Foreskin keratinocyte (primary cell): ENCODE measurements at places on chromosomes 16 and 17. TPM values are rescaled to one million over a fixed set of nuclear protein-coding genes. Genes with fewer than 3 reads are reported as not detected.

MYH10 gene
- total RNA-seq: 51.2 and 57.9 TPM in 2 replicates

NXPH3 gene
- 1.1 and 2.0 TPM in 2 replicates for total RNA-seq

RSL1D1 gene
- 153 and 169 TPM in 2 replicates for total RNA-seq

SOST gene
- total RNA-seq: not detected in 2 replicates

PRKCB gene
- total RNA-seq: 0.20 TPM in 1 of 2 replicates, not detected in the other

KRT34 gene
- total RNA-seq: 11.8 and 20.8 TPM in 2 replicates

GCGR gene
- total RNA-seq: not detected in 2 replicates

SLC52A1 gene
- 0.71 and 0.85 TPM in 2 replicates for total RNA-seq

PITPNC1 gene
- 58.4 and 64.8 TPM in 2 replicates for total RNA-seq

KRT33B gene
- 0.31 and 0.60 TPM in 2 replicates for total RNA-seq

TLCD1 gene
- total RNA-seq: 11.2 and 17.1 TPM in 2 replicates

CD300LF gene
- total RNA-seq: not detected in 2 replicates

KRTAP3-1 gene
- total RNA-seq: not detected in 2 replicates

SLC5A11 gene
- total RNA-seq: not detected in 2 replicates

HS3ST2 gene
- total RNA-seq: 31.1 and 32.4 TPM in 2 replicates
